ENCODE measurements at places on chromosomes 13 and 19.

GRCh38 chr19:41706741-41707501 is 1.5 kb upstream of the CEACAM5 start:
- H3K4me1 ChIP-seq: peaks cover 5% of the 10 kb centered on the region
- peaks cover 57% of the 10 kb centered on the region for H3K27me3 ChIP-seq
- peak overlapping the region; percentile 68 for H3K4me3 ChIP-seq
- no peaks in the 10 kb centered on the region for H3K36me3 ChIP-seq

- H3K27me3 ChIP-seq: peaks cover 45% of the 10 kb centered on the region
- H3K4me3 ChIP-seq: no peak overlapping the region
- no peak for DNase-seq
- H3K36me3 ChIP-seq: no peaks in the 10 kb centered on the region
- no peak overlapping the region for H3K27ac ChIP-seq
Observed at GRCh38 chr13:109144693-109145437, 515.5 kb downstream of the MYO16 start.

DNA sequence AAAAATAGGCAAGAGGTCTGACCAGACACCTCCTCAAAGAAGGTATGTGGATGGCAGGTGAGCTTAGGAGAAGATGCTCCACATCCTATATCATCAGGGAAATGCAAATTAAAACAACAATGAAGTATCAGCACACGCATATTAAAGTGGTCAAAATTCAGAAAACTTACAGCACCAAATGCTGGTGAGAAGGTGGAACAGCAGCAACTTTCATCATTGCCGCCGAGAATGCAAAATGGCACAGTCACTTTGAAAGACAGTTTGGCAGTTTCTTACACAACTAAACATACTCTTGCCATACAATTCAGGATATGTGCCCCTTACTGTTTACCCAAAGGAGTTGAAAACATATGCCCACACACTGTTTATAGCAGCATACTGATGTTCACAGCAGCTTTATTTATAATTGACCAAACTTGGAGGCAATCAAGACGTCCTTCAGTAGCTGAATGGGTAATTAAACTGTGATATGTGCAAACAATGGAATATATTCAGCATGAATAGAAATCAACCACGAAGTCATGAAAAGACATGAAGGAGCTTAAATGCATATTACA is 22.5 kb downstream of the OR10H4 start:
- H3K27me3 ChIP-seq: peaks cover 29% of the 10 kb centered on the region
- no peaks in the 10 kb centered on the region for H3K4me1 ChIP-seq
- no peak overlapping the region for H3K4me3 ChIP-seq
- H3K36me3 ChIP-seq: no peaks in the 10 kb centered on the region

DNA sequence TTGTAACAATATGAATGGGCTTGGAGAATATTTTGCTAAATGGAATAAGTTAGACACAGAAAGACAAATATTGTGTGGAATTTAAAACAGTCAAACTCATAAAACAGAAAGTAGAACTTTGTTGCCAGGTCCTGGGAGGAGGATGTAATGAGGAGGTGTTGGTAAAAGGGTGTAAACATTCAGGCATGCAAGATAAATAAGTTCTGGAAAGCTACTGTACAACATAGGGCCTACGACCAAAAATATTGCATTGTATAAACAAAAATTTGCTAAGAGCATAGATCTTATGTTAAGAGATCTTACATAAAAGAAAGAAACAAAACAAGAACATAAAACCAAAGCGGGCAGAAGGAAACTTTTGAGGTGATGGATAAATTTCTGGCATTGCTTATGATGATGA is 1907.8 kb upstream of the PCDH20 start:
- H3K4me3 ChIP-seq: no peak overlapping the region
- H3K27me3 ChIP-seq: no peaks in the 10 kb centered on the region

GRCh38 chr13:21095311-21095710 is 33.9 kb upstream of the LATS2 start:
- no peak overlapping the region for H3K4me3 ChIP-seq
- no peaks in the 10 kb centered on the region for H3K4me1 ChIP-seq
- no peak overlapping the region for H3K27ac ChIP-seq

DNA sequence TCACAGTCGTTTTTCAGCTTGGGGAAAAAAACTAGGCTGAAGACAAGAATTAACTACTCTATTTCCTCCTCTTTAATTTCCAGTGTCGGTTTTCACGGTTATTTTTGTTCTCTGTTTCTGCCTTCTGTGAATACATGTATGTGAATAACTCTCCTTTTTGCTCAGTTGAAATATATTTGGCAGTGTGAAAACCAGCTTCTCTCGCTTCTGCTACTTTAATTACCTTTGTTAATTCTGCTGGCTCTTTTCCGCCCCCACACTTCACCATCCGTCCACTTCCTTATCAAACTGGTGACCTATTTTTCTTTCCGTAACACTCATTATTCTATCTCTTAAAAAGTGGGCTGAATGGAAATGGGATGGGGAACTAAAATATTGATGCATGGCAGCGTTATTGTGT is 126.4 kb downstream of the POU4F1 start:
- DNase-seq: no peak
- peaks cover 3% of the 10 kb centered on the region for H3K27me3 ChIP-seq
- no peak overlapping the region for H3K4me3 ChIP-seq

- no peak overlapping the region for H3K4me3 ChIP-seq
- peaks cover 75% of the 10 kb centered on the region for H3K36me3 ChIP-seq
- no peak overlapping the region for H3K27ac ChIP-seq
Observed at GRCh38 chr13:42964761-42965161, 27.3 kb downstream of the EPSTI1 start.

DNA sequence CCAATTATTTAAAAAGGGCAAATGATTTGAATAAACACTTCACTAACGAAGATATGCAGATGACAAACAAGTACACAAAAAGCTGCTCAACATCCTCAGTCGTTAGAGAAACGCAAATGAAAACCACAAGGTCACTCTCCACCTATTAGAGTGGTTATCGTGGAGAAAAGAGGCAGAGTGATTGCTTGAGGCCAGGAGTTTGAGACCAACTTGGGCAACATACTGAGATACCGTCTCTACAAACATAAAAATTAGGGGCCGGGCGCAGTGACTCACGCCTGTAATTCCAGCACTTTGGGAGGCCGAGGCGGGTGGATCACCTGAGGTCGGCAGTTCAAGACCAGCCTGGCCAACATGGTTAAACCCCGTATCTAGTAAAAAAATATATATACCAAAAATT is 27.2 kb downstream of the BLOC1S3 start:
- no peak overlapping the region for H3K27ac ChIP-seq
- no peaks in the 10 kb centered on the region for H3K27me3 ChIP-seq
- H3K36me3 ChIP-seq: no peaks in the 10 kb centered on the region
- DNase-seq: no peak
- no peak overlapping the region for H3K4me3 ChIP-seq

DNA sequence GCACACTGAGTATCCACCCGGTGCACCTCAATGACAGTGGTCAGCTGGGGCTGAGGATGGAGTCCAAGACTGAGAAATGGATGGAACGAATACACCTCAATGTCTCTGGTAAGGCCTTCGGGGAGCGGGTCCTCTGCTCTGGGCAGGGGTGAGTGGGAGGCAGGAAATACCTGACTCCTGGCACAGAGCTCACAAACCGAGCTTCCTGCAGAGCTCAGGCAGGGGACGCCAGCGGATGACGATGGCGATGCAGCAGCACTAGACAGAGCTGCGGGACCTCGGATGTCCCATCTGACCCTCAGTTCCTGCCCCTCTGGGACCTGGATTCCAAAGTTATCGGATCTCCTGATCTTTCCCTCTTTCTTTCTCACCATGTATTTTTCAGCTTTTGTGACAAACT is 3.8 kb downstream of the CD22 start:
- no peak for DNase-seq
- peaks cover 29% of the 10 kb centered on the region for H3K4me1 ChIP-seq
- H3K27me3 ChIP-seq: peaks cover 11% of the 10 kb centered on the region
- no peaks in the 10 kb centered on the region for H3K36me3 ChIP-seq

- no peak overlapping the region for H3K27ac ChIP-seq
- H3K36me3 ChIP-seq: no peaks in the 10 kb centered on the region
- peaks cover 20% of the 10 kb centered on the region for H3K27me3 ChIP-seq
- DNase-seq: no peak
- no peak overlapping the region for H3K4me3 ChIP-seq
- H3K4me1 ChIP-seq: no peaks in the 10 kb centered on the region
Observed at GRCh38 chr13:39415008-39415802, 187.8 kb downstream of the LHFPL6 start.

DNA sequence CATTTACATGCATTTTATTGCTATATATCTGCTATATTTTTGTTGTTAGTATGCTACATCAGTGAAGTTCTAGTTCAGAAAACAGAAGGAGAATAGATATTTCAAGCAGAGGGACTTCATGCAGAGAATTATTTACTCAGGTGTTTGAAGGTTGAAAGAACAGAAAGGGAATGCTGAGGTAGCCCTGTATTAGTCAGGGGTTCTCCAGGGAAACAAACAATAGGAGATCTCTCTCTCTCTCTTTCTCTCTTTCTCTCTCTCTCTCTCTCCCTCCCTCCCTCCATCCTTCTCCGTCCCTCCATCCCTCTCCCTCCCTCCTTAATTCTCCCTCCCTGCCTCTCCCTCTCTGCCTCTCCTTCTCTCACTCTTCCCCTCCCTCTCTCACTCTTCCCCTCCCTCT is 114.3 kb upstream of the TDRD3 start:
- H3K4me3 ChIP-seq: no peak overlapping the region
- H3K36me3 ChIP-seq: no peaks in the 10 kb centered on the region
- H3K4me1 ChIP-seq: no peaks in the 10 kb centered on the region

DNA sequence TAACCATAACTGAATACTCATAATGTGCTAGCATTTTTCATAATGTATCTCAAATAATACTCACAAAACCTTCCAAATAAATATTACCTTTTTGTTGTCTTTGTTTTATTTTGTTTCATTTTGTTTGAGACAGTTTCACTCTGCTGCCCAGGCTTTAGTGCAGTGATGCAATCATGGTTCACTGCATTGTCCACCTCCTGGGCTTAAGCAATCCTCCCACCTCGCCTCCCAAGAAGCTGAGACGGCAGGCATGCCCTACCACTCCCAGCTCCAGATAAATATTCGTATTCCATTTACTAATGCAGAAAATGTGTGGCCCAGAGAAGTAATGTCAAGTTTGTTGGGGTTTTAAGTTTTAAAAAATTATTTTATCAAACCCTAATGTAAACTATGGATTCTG is 739.1 kb downstream of the GPC5 start:
- H3K4me3 ChIP-seq: no peak overlapping the region
- no peaks in the 10 kb centered on the region for H3K4me1 ChIP-seq
- H3K27me3 ChIP-seq: no peaks in the 10 kb centered on the region
- H3K36me3 ChIP-seq: no peaks in the 10 kb centered on the region
- no peak for DNase-seq
- no peak overlapping the region for H3K27ac ChIP-seq

- H3K4me3 ChIP-seq: no peak overlapping the region
- no peak for DNase-seq
- H3K27ac ChIP-seq: no peak overlapping the region
- H3K27me3 ChIP-seq: no peaks in the 10 kb centered on the region
Observed at GRCh38 chr19:10706990-10707389, 5.8 kb downstream of the QTRT1 start.

DNA sequence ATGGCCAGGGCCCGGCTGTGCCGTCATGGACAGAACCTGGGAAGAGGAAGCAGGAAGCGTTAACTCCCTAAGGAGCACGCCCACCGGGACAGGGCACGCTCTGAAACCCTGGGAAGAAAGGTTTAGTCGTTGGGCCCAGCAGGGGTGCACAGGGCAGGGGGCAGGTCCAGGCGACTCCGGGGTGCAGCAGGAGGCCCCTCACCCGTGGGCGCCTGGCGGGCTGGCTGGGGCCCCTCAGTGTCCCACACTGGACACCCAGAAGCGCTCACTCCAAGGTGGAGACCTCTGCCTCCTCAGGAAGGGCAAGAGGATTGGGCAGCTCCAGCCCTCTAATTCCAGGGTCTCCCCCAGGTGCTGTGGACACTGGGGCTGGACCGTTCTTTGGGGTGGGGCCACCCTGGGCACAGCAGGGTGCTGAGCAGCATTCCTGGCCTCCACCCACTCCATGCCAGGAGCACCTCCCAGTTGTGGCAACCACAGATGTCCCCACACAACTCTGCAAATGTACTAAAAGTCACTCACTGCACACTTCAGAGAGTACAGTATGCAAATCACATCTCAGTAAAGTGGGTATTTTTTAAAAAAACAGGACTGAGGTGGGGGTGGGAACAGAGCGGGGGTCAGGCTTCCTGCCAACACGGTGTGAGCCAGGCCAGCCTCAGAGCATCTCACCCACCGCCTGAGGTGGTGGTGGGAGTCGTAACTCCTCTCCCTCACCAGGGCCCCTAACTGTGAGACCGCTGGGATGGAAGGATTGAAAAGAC is 35.2 kb downstream of the PIP5K1C start:
- DNase-seq: no peak
- H3K4me3 ChIP-seq: no peak overlapping the region
- peaks cover 35% of the 10 kb centered on the region for H3K36me3 ChIP-seq
- no peak overlapping the region for H3K27ac ChIP-seq
- peaks cover 14% of the 10 kb centered on the region for H3K4me1 ChIP-seq
- H3K27me3 ChIP-seq: no peaks in the 10 kb centered on the region

- H3K36me3 ChIP-seq: peaks cover 87% of the 10 kb centered on the region
- DNase-seq: no peak
Observed at GRCh38 chr19:4425537-4425936, 23.1 kb downstream of the CHAF1A start.

DNA sequence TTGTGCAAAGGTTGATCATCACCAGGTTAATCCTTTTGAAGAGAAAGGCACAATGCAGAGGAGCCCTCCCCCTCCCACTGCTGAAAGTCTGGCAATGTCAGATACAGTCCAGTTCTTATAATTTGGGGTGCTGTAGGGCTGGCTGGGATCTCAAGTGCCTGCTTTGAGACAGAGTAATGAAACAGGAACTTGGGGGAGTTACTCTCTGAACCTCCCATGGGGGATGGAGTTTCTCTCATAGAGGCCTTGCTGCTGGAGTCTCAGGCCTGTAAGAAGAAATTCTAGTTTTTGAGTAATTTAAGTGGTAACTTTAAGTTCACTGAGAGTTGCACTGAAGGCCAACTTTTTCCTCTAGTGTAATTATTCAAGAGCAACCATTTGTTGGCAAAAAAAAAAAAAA is 410.5 kb downstream of the KCNRG start:
- H3K36me3 ChIP-seq: no peaks in the 10 kb centered on the region
- no peak for DNase-seq
- H3K27ac ChIP-seq: no peak overlapping the region
- H3K4me3 ChIP-seq: no peak overlapping the region

All from activated T-cell treated with anti-CD3 and anti-CD28 coated beads, Interleukin-2, amount 50 U/mL, for 24 hours (primary cell).